ENCODE measurements at places on chromosomes 2 and 18. TPM values are rescaled to one million over a fixed set of nuclear protein-coding genes. Genes with fewer than 3 reads are reported as not detected.

CFC1 gene
- not detected for total RNA-seq

TMEM127 gene
- 16.2 TPM for total RNA-seq

DDX18 gene
- 113 TPM for total RNA-seq

SULT1C4 gene
- not detected for total RNA-seq

LHCGR gene
- total RNA-seq, result not detected

ZBTB7C gene
- total RNA-seq, result 0.21 TPM

CGREF1 gene
- total RNA-seq, result 3.4 TPM

DTNA gene
- total RNA-seq, result 12.1 TPM

- no peak for DNase-seq
These were observed 229.8 kb downstream of the PIK3C3 start for GRCh38 chr18:42184685-42185477.

GRCh38 chr2:48250943-48251342, 279.0 kb upstream of the STON1 start:
- no peak for DNase-seq

GRCh38 chr2:67954093-67954748, 108.6 kb downstream of the C1D start:
- no peak for DNase-seq

DNA sequence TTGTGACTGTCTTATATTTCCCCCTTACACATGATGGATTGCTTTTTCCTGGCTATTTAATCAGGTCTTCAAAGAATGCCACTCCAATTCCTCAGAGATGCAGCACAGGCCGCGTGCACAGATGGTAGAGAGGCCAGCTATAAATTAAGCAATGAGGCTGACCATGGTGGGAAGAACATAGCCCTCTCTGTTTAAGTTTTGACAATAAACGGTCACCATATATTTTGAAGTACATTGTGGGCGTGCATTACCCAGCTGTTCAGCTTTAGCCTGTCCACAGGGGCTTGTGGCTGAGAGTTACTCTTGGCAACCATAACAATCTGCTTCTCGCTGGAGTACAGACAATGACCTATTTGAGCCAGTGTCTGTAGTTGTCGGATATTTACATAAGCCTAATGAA, 730.8 kb downstream of the DCC start:
- DNase-seq, result no peak

GRCh38 chr2:5693287-5694201, 1.4 kb downstream of the SOX11 start:
- peak; percentile 51 for DNase-seq

GRCh38 chr2:239735131-239735828, 289.9 kb downstream of the NDUFA10 start:
- no peak for DNase-seq

DNA sequence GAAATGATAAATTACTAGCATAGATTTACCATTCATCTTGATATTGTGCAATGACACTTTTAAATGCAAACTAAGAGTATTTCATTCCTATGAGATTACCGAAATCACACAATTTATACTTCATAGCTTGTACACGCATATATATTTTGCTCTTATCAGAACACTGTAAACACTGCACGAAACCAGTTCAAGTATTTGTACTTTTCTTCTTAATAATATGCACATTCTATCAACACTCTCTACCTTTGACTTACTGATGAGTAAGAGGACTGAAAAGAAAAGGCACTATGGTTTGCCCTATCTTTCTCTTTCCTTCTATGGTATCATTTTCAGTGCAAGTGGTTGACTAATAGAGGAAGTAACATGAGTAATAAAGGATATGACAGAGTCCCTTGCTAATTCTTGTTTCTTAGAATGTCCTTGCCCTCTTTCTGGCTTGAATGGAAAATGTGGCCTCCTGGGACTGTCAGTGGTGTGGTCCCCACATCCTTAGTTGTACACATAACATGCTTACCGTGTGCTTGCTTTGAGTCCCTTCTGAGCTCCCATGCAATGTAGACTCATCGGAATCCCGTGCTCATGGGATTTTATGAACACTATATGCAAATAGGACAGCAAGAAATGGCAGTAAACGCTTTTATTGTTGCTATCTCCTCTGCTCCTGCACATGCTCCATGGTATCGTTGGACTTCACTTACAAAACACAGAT, 363.5 kb upstream of the TNP1 start:
- peak; percentile 80 for DNase-seq

- DNase-seq, result no peak
These were observed 26.3 kb upstream of the CFAP36 start for GRCh38 chr2:55493220-55493619.

Measured in Daoy (cell line).